ENCODE measurements at places on chromosomes 7 and 10. TPM values are rescaled to one million over a fixed set of nuclear protein-coding genes. Genes with fewer than 3 reads are reported as not detected.
A peak's percentile ranks its signal among the peaks of the same experiment; 100 is the strongest.

The HMX3 gene
- 0.20 TPM for total RNA-seq

The SVOPL gene
- not detected for total RNA-seq

The PON3 gene
- total RNA-seq: 0.45 TPM

The TRIM4 gene
- 28.3 TPM for total RNA-seq

The CREB5 gene
- 0.72 TPM for total RNA-seq

The LIPK gene
- total RNA-seq: not detected

DNA sequence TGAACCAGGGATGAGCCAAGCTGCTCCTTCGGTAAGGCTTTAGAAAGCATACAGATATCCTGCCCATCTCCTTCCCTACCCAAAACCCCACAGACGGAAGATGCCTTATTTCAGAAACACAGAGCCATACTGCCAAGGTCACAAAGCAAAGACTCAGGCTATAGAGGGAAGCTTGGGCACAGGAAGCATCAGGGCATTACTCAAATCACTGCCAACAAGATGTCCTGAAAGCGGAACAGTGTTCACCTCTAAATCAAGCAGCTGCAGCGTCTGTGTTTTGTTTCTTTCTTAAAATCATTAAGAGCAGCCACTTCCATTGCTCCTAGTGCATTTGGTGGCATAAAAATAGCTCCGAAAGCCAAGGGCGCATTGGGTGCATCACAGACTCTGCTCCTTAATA lies 307.3 kb downstream of the SORCS1 start:
- no peak for DNase-seq

- DNase-seq: no peak
Measured at GRCh38 chr10:59803714-59804113, 50.5 kb upstream of the MRLN start.

GRCh38 chr10:82969405-82969804 lies 1094.4 kb downstream of the NRG3 start:
- no peak for DNase-seq

GRCh38 chr7:81956520-81956919 lies 186.7 kb upstream of the HGF start:
- DNase-seq: no peak

DNA sequence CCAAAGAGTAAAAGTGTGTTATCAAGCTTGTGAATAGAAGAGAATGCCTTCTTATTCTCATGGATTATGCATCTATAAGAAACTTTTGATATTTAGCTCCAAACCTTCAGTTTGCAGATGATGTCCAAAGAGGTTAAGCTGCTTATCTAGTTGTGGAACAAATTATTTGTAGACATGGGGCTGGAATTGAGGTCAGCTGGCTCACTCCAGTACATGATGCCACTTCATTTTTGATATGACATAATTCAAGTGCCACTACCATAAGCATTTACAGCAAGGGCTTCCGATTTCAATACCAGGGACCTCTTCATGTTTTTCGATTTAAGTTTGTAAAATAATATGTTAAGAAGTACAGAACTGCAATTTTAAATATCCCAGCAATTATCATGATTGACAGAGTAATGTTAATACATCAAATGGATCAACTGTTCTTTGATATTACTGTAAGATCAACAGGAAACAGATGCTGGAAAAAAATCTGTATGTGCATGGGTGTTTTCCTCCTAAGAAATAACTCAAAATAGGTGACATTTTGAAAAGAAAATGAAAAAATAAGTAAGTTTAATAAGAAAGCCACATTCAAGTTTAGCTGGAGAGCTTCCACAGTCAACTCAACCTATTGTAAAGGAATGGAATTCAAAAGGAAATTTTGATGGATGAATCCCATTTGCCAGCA lies 12.7 kb downstream of the FAM3C start:
- no peak for DNase-seq

DNA sequence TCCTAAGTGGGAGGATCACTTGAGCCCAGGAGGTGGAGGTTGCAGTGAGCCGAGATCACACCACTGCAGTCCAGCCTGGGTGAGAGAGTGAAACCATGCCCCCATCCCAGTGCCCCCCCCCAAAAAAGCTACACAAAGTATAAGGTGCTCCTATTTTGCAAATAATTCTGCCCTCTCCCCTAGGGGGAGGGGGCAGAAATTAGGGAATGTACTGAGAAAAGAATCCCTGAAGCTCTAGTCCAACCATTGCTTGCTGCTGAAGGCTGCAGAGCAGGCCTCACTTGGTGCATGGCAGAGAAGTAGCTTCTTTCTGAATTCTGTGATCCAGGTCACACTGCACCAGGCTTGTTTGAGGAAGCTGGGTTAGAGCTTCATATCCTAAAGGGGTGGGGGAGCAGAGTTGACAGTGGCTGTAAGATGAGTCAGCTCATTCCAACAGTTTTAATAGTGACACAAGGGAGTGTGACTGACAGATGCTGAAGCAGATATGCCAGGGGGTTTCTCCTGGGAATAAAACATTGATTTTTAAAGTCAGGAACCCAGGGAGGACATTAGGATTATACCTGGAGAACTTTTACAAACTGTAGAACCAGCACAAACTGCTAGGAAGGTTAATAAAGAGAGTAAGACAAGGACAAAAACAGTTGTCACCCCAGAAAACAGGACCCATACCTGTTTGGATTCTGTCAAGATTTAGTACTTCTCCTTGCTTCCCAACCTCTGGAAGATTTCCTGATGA lies 32.8 kb upstream of the STRIP2 start:
- no peak for DNase-seq

DNA sequence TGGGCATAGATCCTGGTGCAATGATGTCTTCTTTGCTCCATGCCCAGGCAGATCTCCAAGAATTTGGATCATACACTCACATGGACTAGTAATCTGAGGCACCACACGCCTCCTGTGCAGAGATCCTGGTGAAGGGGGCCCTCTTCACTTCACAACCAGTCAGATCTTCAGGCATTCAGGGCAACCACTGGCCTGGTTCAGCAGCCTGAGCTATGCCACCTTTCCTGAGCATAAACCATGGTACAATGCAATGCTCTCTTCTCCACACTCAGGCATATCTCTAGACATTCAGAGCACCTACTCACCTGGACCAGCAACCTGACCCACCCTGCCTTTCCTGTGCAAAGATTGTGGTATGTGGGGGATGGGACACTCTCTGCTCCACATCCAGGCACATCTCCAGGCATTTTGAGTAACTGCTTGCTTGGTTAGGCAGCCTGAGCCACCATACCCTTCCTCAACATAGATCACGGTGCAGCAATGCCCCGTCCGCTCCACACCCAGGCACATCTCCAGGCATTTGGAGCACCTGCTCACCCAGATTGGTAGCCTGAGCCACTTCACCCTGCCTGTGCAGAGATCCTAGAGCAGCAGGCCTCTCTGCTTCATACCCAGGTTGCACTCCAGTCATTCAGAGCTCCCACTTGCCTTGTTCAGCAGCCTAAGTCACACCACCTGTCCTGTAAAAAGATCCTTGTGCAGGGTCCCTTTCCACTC lies 532.2 kb upstream of the STEAP1 start:
- no peak for DNase-seq

GRCh38 chr10:37634351-37634880 lies 223.0 kb downstream of the ZNF248 start:
- DNase-seq: no peak

DNA sequence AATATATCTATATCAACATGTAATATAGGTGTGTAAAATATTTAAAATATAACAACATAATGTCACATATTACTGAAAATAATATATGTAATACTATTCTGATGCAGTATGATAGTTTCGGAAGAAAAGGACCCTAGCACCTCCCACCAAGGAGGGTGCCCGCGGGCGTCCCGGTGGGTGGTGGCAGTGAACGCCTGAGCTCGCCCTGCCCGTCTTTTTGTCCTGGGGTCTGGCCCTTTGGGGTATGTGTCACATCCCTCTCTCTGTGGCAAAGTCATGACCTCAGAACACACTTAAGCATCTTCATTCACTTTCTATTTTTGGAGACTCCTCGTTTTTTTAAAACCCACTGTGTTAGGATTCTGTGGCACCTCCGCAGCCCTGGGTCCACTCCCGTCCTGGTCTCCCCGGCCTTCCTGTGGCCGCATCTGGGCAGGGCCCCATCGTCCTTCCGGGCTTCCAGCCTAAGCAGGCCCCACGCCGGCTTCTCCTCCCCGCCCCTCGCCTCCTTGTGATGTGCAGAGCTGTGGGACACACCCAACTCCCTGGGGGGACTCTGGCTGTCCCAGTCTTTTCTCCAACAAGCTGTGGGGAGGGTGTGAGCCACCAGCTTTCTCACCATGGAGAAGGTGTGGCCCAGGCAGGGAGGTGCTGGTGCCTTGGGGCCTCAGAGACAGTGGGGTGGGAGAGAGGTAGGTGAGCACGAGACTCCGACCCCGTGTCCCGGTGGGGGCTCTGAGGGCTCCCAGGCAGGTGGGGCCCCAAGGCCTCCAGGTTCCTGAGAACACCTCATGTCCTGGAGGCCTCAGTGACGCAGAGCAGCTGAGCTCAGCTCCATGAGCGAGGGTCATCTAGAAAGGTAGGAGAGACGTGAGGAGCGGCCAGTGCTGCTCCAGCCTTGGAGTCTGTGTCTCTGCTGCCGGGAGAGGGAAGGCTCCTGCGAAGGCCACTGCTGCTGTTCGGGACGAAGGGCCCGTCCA lies 16.5 kb downstream of the PWWP2B start:
- DNase-seq: no peak

DNA sequence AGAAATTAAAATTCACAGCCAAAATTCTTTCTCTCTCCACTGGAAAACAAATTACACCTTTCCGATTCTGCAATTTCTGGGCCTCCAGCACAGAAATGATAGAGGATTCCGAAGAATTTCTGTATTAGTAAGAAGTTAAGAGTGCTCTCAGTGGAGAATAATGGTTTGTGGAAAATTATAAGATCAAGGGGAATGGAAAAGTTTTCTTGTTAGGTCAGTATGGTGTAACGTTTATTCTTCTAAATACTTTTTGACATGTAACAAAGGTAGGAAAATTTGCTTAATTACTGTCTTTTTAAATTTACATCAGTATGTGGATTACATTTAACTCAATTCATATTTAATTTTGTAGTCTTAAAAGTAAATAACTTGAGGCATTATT lies 288.3 kb upstream of the NFE2L3 start:
- DNase-seq: no peak

DNA sequence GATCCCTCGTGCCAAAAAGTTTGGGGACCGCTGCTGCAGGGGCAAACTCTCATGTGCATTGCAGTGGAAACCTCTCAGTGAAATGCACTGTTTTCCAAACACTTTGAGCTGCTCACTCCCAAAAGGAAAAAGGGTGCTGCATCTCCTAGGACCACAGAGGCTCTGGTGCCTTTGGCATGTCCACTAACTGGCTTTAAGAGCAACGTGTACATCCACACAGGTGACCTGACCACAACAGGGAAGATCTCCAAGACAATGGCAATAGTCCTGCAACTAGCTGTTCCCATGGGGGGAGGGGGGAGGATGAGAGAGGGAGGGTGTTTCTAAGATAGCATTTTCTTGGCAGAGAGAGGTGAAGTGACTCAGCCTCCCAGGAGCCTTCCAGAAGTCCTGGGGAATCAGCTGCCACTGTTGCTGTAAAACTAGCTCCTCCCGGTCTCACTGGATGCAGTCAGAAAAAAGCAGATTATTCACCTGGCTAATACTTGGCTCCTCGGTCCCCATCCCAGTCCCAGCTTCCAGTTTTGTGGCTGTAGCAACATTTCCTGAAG lies 181.7 kb downstream of the HECW1 start:
- DNase-seq: no peak

- no peak for DNase-seq
Measured at GRCh38 chr10:112872728-112873127, 77.3 kb upstream of the TCF7L2 start.

- no peak for DNase-seq
Measured at GRCh38 chr7:34026481-34027190, 121.3 kb downstream of the BMPER start.

- no peak for DNase-seq
Measured at GRCh38 chr10:101766306-101766705, 9.6 kb downstream of the FGF8 start.

- DNase-seq: no peak
Measured at GRCh38 chr10:30114401-30114800, 55.0 kb upstream of the JCAD start.

DNA sequence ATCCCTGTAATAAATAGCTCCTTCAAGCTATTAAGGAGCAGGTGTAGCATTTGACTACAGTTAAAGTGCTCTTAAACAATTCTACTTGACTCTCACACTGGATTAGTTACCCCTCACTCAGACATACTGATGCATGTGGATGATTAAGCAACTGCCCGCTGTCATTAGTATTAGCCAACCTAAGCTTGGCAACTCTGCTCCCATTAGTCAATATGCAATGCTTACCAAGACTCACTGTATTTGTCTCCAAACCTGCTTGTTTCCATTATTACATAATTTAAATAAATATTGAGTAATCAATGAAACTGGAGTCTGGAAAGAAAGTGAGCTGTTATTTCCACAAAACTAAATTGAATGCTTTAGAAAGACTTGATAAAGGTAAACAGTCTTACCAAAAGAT lies 144.0 kb upstream of the ASAH2 start:
- DNase-seq: no peak

DNA sequence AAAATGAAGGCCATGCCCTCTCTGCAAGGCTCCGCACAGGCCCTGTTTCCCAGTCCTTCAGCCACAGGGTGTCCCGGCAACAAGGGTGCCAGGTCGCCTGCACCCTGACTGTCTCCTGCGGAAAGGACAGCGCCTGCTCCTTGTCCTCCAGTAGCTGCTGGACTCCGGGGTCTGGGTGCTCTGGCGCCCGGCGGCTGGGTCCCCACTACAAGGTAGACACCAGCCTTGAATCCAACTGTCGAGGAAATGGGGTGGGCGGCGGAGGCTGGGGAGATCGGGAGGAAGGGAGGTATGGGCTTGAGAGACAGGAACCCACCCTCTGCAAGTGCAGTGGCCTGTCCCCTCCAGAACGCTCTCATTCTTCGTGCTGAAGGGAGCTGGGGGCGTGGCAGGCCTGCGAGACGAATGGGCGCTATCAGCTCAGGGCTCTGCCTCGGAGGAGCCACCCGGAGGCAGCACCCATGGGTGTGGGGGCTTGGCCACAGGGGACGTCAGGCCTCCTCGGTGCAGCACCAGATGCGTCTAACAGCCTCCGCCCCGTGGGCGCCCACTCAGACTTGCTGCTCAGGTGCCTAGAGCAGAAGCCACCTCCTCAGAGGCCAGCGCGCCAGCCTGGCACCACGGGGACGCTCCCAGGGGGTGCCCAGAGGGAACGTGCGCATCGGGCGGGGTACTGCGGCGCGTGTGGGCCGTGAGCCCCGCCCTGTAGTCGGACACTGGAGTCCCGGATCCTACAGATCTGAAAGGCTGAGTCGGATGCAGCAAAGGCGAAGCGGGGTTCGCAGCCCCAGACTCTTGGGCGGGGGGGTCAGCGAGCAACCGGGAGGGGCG lies 15.6 kb downstream of the ADAM8 start:
- peak; percentile 88 for DNase-seq

GRCh38 chr10:10973310-10973709 lies 44.4 kb upstream of the CELF2 start:
- no peak for DNase-seq

All from activated naive CD4-positive, alpha-beta T cell treated with anti-CD3 and anti-CD28 coated beads, Interleukin-2, amount 50 U/mL, for 72 hours (primary cell).